ENCODE measurements at places on chromosomes 3 and 15.

DNA sequence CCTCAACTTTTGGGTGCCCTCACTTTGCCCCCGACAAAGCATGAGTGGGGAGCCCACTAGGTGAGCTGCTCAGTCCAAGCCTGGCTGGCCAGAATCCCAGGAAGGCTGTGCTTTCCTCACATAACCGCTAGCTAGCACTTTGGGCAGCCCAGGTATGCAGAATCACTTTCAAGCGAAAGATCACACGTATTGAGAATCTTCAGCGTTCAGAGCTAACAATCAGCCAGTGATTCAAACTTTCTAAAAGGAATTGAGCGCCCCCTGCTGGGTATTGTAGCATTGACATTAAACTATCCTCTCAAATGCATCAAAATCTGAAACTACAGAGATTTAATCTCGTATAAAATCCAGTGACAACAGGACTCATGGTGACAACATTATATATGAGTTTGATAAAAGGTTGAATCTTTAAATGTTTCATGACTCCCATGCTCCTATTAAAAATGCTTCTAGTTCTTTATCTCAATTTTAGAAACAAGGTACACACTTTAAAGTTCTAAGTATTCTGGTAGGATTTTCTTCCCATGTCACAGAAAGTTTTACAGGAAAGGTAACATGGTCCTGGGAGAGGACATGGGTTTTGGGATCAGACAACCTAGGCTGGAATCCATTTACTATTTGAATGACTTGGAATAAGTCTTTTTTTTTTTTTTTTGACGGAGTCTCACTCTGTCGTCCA lies 11.8 kb downstream of the ANAPC13 start:
- peak; percentile 80 for DNase-seq

GRCh38 chr3:104503022-104503421 lies 863.7 kb upstream of the ALCAM start:
- DNase-seq, result no peak

- peak; percentile 40 for DNase-seq
Measured at GRCh38 chr15:60605879-60606307, 127.0 kb upstream of the ICE2 start.

DNA sequence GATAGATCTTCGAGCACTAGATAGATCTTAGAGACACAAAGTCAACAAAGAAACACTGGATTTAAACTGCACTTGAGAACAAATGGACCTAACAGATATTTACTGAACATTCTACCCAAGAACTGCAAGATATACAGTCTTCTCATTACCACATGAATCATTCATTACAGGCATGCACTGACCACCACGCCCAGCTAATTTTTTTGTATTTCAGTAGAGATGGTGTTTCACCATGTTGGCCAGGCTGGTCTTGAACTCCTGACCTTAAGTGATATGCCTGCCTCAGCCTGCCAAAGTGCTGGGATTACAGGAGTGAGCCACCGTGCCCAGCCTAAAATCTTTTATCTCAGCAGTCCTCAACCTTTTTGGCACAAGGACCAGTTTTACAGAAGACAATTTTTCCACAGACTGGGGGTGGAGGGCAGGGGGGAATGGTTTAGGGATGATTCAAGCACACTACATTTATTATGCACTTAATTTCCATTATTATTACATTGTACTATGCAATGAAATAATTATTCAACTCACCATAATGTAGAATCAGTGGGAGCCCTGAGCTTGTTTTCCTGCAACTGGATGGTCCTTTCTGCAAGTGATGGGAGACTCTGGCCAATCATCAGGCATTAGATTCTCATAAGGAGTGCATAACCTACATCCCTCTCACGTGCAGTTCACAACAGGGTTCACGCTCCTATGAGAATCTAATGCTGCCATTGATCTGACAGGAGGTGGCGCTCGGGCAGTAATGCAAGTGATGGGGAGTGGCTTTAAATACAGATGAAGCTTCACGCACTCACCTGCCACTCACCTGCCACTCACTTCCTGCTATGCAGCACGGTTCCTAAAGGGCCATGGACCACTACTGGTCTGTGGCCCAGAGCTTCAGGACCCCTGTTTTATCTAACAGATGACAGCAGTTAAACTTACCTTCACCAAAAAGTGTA lies 21.7 kb downstream of the CSNK1G1 start:
- no peak for DNase-seq

GRCh38 chr3:84444726-84445521 lies 513.9 kb upstream of the CADM2 start:
- no peak for DNase-seq

All from hindlimb muscle (tissue), 1 donor.